ENCODE measurements at places on chromosomes 12 and 14. TPM values are rescaled to one million over a fixed set of nuclear protein-coding genes. Genes with fewer than 3 reads are reported as not detected.

SHMT2 gene
- total RNA-seq = 374 TPM

LAG3 gene
- total RNA-seq = under 0.01 TPM

CISTR gene
- total RNA-seq = not detected

TRIM9 gene
- 0.62 TPM for total RNA-seq

TTC5 gene
- 25.2 TPM for total RNA-seq

DLGAP5 gene
- 112 TPM for total RNA-seq

DAO gene
- not detected for total RNA-seq

CD163L1 gene
- under 0.01 TPM for total RNA-seq

GCH1 gene
- 2.5 TPM for total RNA-seq

Data from uterine smooth muscle cell (primary cell).